SHP77 (cell line): ENCODE measurements at places on chromosomes 11 and 22.

GRCh38 chr11:90512846-90513245 is 290.0 kb upstream of the CHORDC1 start:
- no peak for DNase-seq

- DNase-seq = no peak
Measured at GRCh38 chr11:59145534-59145933, 2.9 kb downstream of the FAM111A start.

DNA sequence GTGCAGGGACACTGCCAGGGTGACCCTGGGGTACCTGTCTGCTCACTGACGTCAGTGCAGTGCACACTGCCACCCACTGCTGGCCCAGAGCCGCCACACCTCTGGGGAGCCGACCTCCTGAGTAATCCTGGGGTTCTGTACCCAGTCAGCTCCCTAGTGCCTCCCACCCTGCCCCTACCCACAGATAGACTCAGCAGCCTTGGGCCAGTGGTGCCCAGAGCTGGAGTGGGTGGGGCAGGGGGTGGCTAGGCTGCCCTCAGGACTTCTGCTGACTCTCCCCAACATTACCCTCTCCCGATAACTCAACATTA is 5.8 kb downstream of the NRXN2 start:
- DNase-seq = no peak

GRCh38 chr11:4539603-4540219 is 5.3 kb upstream of the OR52M1 start:
- peak; percentile 35 for DNase-seq

DNA sequence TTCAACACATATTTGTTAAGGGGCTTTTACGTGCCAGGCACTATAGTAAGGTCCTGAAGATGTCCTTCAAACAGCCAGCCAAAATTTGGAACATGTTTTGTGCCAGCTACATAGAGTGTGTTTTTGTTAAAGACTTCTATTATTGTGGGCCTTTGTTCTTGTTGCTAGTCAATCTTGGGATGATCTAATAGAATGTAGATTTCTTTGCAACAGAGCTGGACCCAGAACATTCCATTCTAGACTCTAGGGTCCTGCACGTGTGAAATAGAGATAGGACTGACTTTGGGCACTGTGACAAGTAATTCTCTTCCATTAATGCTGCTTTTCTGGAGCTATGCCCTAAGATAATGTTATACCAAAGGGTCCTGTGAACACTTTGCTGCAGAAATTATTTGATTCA is 16.9 kb upstream of the IPO7 start:
- DNase-seq = no peak

DNA sequence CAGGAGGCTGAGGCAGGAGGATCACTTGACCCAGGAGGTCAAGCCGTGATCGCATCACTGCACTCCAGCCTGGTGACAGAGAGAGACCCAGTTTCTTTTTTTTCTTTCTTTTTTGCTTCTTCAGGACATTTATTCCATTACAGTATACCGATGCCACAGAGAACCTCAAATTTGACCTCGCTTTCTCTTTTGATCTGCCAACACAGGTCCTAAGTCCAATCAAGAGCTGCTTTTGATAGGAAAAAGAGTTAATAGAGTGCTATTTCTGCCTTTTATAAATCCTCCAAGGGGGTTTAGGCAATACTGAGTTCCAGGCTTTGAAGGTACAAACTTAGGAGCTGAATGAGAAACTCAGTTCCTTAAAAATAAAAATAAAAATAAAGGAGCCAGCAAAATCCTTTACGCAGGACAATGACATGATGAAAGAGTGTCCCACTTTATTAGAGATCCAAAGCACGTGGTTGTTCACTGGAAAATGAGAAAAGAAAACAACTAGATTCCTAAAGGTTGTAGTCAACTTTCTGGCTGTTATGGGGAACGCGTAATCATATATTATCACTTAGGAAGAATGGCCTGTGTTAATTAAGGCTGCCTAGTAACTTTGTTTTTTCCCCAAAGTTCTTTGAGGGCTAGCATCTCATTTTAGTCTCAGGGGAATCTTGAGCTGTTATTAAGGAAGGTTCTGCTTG is 27.2 kb downstream of the FADD start:
- no peak for DNase-seq

- DNase-seq = no peak
Measured at GRCh38 chr11:132531921-132532320, 1000.4 kb downstream of the OPCML start.

- DNase-seq = no peak
Measured at GRCh38 chr11:126968915-126969314, 31.7 kb downstream of the KIRREL3 start.

GRCh38 chr11:87110443-87111131 is 72.9 kb downstream of the TMEM135 start:
- no peak for DNase-seq

DNA sequence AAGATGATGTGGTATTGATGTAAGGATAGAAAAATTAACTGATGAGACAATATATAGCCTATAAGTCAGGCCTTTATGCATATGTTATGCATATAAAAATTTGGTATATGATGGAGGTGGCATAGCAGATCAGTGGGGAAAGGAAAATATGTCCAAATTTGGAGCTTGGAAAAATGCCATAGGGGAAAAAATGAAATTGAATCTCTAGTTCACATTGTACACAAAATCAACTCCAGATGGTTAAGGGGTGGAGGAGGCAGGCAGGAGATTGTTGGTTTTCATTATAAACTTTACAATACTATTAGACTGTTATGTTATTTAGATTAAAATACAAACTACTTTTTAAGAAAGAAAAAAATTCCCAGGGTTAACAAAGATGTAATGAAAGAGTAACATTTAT is 15.1 kb upstream of the CD3E start:
- DNase-seq = no peak

DNA sequence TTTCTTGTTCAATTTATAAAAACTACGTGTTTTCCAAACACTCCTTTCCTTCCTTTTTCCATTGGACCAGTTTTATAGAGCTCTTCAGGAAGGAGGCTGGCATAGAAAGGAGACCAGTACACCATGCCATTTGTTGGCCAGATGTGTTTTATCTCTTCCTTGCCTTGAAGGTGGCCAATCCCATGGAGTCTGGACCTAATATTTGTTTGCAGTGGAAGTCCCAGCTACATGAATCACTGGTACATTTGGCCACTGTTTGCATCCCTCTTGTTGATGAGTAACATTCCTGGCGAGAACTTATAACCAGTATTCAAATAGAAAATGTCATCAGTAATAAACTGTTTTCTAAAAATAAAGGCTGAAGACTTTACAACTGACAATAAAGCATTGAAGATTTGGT is 110.2 kb downstream of the ANO3 start:
- DNase-seq = no peak

GRCh38 chr22:46894081-46894671 is 131.7 kb downstream of the TBC1D22A start:
- DNase-seq = no peak

DNA sequence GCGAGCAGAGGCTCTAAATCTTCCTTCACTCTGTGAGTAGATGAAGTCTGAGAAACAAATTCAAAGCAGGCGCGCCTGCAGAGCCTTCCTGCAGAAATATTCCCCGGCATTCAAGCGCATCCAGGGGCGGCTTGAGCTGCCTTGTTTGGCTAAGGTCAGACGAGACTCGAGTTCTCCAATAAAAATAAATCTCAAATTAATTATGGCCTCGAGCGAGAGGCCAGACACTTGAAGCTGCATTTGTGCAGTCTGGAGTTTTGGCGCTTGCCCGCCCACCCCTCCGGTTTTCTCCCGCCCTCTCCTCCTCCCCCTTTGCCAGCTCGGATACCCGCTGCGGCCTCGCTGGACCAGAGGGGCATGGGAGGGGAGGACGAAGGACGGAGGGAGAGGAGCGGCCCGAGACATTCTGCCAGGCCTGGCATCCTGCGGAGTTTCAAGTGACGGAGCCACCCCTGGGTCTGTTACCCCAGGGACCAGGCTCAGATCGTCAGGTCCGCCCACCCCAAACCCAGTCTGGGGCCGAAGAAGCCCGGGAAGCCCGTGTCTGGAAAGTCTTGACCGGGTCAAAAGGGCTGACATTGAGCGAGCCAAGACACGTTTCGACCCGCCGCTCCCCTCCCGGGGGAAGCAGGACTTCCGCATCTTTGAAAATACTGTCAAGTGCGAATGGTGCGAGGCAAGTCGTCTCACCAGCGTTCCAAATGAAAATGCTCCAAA is 3.8 kb upstream of the FLI1 start:
- DNase-seq = no peak

DNA sequence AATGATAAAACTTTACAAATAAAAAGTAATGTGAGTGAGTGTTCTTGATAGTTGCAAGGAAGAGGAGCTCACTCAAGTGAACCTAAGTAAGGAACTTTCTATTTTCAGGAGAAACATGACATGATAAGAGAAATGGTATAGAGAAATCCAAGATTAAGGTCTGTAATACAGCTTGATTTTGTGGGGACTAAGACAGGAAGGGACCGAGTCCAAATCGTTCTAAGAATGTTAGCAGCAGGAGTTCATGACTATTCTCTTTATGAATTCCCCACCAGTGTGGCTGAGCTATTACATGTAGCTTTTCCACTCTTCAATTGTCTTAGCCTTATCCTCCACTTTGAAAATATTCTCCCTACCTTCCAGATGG is 698.6 kb upstream of the ARHGAP42 start:
- DNase-seq = no peak

GRCh38 chr22:31496735-31497146 is 405 bp downstream of the SFI1 start:
- no peak for DNase-seq

DNA sequence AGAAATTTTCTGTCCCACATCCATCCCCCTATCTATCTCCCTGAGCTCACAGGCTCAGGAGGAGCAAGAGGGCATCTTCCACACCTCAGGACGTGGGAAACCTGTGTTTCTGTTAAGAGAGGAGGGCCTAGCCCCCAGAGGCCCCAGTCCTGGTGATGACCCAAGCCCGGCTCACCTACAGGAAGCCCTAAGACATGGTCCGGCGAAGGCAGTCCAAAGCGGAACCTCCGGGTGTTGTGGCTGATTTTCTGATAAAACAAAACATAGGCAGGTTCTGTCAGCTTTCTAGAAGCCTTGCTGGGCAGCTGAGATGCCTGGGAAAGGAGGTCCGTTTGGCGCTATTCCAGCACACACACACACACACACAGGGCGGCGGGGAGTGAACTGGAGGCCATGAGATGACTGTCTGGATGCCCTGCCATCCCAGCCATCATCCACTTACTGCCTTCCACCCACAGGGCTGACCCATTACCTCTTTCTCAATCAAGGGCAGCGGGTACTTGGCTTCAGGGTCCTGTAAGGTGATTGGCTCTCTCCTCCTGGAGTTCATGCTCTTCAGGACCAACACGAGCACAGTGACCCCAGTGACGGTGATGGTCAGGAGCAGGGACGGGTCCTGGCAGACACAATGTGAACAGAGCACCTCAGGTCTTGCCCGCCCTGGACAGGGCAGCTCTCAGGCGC is 882 bp downstream of the CYB5R2 start:
- DNase-seq = no peak

GRCh38 chr11:17693531-17693930 is 25.8 kb upstream of the MYOD1 start:
- DNase-seq = no peak

- no peak for DNase-seq
Measured at GRCh38 chr11:131568318-131568717, 197.9 kb downstream of the NTM start.

GRCh38 chr11:32006799-32007388 is 84.0 kb upstream of the RCN1 start:
- peak; percentile 10 for DNase-seq

DNA sequence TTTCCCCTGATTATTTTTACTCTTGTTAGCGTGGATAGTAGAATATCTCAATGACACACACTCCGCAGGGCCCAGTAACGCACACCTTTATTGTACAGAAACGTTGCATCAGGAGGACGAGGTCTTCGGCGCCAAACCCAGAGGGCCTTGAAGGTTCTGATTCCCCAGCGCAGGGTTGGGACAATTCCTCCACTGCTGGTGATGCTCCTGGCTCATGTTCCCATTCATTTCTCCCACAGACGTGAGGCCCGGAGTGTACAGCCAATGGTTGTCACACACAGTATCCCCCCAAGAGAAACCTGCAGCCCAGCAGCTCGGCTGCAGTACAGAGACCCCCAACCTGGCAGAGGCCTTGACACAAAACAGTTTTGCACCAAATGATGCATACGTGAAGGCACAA is 6.1 kb upstream of the ANO1 start:
- DNase-seq = no peak

GRCh38 chr11:10592331-10592730 is 23.9 kb upstream of the LYVE1 start:
- no peak for DNase-seq

GRCh38 chr11:8758619-8759169 is 76.1 kb downstream of the RPL27A start:
- DNase-seq = no peak

- no peak for DNase-seq
Measured at GRCh38 chr11:31646216-31646615, 136.6 kb downstream of the ELP4 start.

DNA sequence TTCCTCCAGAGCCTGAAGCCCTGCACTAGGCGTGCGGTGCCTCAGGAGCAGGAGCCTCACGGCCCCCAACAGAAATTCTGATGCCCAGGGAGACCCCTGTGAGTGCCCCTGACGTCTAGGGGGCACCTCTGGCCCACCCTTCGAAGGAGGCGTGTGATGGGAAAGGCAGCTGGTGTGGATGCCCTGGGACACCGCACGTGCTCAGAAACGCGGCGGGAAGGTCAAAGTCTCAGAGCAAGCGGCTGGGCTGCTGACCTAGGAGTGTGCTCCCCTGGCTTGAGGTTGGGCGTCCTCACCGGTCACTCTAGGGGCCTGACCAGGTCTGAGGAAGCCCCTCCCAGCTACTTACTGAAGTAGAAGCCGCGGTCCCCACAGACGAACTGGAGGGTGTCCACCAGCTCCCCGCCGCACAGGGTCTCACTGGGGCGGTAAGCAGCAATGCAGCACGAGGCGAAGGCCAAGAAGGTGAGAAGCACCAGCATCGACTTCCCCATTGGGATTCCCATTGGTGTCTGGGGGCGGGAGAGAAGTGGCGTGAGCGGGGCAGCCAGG is 4.1 kb downstream of the IGF2 start:
- DNase-seq = no peak

- peak; percentile 22 for DNase-seq
Measured at GRCh38 chr22:50473088-50473487, 1.7 kb downstream of the SBF1 start.

DNA sequence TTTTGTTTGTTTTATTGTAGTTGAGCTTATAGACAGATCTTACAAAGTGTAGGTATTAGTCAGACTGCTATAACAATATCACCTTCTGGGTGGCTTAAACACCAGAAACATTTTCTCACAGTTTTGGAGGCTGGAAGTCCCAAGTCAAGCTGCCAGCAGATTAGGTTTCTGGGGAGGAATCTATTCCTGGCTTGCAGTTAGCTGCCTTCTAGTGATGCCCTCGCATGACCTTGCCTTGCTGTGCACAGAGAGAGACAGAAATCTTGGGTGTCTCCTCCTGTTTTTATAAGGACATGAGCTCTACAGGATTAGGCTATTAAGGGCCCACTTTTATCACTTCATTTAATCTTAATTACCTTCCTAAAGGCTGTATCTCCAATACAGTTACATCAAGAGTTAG is 1635.2 kb downstream of the FAM181B start:
- no peak for DNase-seq

- DNase-seq = no peak
Measured at GRCh38 chr11:80815752-80816453, 1375.1 kb upstream of the TENM4 start.
